ENCODE measurements at places on chromosomes 4 and X.

GRCh38 chr4:145956288-145956890 lies 17.8 kb upstream of the ZNF827 start:
- DNase-seq: peak; percentile 69

- peak; percentile 37 for DNase-seq
Measured at GRCh38 chrX:70168238-70169188, 8.8 kb upstream of the DGAT2L6 start.

GRCh38 chrX:2228536-2228935 lies 272.2 kb downstream of the DHRSX start:
- no peak for DNase-seq

DNA sequence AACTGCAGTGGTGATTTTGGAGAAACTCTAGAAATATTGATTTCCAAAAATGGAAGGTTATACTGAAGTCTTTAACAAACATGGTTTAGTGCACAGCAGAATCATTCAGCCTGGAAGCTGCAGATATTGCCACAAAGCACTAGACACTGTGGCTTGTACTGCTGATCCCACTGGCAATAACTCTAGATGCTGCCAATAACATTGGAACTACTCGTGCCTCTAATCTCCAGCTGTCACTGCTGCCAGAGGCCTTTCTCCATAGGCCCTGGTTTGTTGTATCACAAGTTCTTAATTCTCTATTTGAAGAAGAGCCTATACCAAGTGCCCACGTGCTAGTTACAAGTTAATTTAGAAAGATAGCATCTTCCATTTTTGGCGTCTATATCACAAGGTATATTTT lies 19.3 kb downstream of the DMP1 start:
- no peak for DNase-seq

GRCh38 chr4:78218260-78218659 lies 161.1 kb downstream of the FRAS1 start:
- DNase-seq: no peak

- peak; percentile 91 for DNase-seq
Measured at GRCh38 chrX:70433848-70434351, 10.7 kb upstream of the DLG3 start.

DNA sequence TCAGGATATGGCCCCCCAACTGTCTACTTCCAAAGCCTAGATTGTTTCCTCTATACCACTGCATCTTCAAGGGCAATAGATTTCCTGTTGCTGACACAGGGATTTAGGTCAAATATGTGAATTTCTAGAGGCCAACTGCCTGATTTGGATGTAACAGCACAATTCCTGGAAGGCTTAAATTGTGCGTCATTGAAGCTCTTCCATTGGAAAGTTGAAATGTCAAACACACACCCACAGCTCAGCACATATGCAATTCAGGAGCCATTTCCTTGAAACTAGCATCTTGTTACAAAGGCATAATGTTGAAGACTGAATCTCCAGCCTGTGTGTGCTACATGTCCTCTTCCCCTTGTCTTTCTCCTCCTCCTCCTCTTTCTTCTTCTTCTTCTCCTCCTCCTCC lies 158.6 kb downstream of the STK32B start:
- no peak for DNase-seq

DNA sequence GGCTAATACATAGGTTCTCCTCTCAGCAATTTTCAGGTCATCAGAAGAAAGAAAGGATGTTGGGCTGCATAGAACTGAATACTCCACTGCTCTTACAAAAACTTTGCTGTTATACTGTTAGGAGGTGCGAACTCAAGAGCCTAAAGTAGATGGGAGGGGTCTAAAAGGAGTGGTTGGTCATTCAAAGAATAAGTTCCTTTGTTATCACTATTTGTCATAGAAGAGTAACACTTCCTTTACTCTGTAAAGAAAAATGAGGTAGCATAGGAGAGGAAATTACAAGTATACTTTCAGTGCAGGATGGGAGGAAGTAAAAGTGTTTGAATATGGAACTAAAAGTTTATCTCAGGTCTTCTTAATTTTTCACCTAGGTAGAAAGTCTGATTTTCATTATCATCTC lies 61.5 kb downstream of the CCNI start:
- DNase-seq: no peak

DNA sequence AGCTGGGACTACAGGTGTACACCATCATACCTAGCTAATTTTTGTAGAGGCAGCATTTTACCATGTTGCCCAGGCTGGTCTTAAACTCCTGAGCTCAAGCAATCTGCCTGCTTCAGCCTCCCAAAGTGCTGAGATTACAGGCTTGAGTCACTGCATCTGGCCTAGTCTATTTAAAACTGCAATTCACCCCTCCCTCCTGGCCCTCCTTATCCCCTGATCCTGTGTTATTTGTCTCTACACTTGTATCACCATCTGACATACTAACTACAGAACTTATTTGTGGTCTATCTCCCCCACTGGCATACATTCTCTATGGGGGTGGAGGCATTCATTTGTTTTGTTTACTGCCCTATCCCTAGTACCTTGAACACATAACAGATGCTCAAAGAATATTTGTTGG lies 23.7 kb downstream of the CC2D2A start:
- no peak for DNase-seq

GRCh38 chrX:150293311-150294013 lies 69.7 kb upstream of the MAMLD1 start:
- DNase-seq: peak; percentile 35

- DNase-seq: no peak
Measured at GRCh38 chr4:151922306-151922705, 161.5 kb upstream of the GATB start.

DNA sequence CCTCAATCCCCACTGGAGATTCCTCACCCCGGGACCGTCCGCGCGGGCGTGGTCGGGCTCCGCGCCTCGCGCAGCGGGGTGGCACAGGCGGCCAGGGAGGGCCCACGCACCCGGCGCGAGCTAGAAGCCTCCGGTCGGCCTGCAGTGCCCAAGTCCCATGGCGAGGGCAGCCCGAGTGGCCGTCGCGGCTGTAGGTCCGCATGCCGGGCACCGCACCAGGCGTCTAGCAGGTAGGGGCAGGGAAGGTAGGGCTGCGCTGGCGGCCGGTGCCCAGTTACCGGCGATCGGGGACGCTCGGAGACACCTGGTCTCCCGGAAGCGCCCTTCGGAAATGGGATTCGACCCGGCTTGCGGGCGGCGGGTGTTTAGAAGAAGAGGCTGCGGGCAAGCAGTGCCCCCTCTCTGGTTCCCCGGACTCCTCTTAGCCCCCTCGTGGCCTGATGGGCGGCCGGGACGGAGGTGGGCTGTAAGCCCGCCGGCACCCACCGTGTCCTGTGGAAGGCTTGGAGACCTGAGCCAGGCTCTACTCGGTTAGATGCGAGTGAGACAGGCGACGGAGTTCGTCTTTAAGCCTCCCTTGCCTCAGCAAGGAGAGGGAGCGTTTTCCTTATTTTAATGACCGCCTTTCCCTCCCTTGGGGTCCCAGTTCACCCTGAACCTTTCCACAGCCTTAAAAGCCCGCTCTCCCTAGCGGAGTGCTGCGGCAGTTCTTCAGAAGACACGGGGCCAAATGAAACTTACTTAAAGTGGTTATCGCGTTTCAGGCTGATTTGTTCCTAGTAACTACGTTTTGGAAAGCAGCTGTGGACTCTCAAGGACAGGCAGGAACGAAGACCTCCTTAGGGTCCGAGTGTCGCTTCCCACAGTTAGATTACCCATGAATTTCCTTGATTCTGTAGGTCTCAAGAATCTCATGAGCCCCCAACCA lies 821 bp downstream of the SLITRK2 start:
- no peak for DNase-seq

DNA sequence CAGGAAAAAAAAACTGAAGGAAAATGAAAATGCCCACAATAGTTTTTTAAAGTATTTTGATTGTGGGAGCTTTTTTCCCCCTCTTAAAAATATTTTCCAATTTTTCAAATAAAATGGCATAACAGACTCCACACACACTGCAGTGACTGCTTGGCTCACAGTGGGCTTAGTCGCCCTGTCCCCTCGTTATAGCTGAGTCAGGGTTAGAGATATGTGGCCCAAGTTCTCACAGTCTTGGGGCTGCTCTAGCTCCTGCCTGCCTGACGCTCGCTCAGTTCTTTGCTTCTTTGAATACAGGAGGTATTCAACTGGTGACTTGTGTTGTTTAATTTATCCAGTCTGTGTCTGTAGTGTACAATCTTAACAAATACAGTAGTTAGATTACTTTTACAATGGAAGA lies 47.7 kb downstream of the BEND2 start:
- DNase-seq: peak; percentile 18

DNA sequence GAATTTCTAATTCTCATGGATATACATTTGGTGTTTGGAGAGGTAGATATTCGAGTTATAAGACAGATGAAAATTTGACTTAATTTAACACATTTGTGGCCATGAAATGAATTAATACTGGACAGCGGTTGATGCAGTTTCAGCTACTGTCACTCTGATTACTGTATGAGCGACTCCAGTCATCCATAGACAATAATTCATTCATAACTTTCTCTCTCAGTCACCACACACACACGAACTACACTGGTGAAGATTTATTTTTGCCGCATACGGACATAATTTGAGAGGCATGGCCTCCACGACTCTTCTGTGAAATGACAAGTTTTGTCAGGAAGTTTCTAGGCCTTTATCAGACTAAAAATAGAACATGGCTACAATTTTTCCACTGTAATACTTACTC lies 177.0 kb downstream of the TENM3 start:
- no peak for DNase-seq

GRCh38 chrX:51614353-51615012 lies 4.2 kb downstream of the CENPVL3 start:
- DNase-seq: peak; percentile 63

- DNase-seq: no peak
Measured at GRCh38 chrX:92247076-92247475, 467.9 kb downstream of the PCDH11X start.

DNA sequence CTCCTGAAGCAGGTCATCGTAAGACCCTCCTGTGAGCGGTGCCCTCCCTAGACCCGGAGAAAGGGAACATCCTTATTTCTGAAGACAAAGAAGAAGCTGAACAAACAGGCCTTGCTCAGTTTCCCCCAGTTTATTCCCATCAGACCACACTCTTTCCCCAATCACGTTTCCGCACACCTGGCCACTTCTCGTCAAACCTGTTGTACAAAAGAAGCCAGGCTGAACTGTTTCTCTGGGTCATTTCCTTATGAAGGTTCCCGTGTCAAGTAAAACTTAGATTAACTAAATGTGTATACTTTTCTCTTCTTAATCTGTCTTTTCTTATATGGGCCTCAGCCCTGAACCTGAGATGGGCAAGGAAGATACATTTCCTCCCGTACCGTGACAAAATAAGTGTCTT lies 111.6 kb upstream of the ENPP6 start:
- peak; percentile 16 for DNase-seq

- DNase-seq: peak; percentile 52
Measured at GRCh38 chrX:107537815-107538214, 88.4 kb downstream of the FRMPD3 start.

- DNase-seq: peak; percentile 64
Measured at GRCh38 chr4:7823416-7823824, 116.2 kb downstream of the AFAP1 start.

GRCh38 chr4:92483341-92483740 lies 179.6 kb downstream of the GRID2 start:
- DNase-seq: peak; percentile 11

DNA sequence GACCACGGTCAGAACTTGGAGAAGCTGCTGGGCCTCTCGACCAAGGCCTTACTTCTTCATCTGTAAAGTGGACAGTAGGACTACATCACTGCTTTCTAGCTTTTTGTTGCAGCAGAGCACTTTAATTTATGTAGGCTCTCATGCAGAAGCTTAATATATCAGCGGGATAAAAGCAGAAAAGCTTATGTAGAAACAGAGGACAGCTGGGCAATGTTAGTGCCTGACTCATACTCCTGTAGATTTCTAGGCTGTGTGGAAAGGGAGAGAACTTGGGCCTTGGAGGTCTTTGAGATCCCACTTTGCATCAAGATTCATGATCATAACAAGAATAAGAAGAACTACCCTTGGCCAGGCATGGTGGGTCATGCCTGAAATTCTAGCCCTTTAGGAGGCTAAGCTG lies 91.2 kb downstream of the ARHGAP10 start:
- DNase-seq: no peak

GRCh38 chr4:124104628-124105027 lies 607.9 kb downstream of the ANKRD50 start:
- DNase-seq: no peak

DNA sequence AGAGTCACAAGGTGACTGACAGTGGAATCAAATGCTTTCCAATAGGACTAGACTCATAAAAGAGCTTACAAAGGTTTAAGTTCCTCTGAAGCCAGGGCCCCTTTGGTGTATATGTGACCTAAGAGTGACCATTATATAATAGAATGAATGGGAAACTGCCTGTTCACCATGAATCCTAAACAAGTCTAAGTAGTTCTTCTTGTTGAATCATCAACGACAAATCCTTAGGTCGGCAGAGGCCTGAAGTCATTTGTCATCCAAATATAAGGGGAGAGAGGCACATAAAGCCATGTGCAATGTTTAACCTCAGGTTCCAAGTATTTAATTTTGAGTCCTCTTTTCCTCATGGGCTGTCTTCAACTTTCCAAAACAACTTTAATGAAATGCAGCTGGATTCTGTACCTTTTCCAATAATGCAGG lies 122.4 kb downstream of the RASL11B start:
- DNase-seq: no peak

- DNase-seq: peak; percentile 81
Measured at GRCh38 chr4:170589597-170590191, 499.9 kb upstream of the AADAT start.

- DNase-seq: no peak
Measured at GRCh38 chrX:132776486-132777210, 181.8 kb downstream of the HS6ST2 start.

GRCh38 chr4:172997217-172997609 lies 171.4 kb upstream of the GALNT7 start:
- no peak for DNase-seq

DNA sequence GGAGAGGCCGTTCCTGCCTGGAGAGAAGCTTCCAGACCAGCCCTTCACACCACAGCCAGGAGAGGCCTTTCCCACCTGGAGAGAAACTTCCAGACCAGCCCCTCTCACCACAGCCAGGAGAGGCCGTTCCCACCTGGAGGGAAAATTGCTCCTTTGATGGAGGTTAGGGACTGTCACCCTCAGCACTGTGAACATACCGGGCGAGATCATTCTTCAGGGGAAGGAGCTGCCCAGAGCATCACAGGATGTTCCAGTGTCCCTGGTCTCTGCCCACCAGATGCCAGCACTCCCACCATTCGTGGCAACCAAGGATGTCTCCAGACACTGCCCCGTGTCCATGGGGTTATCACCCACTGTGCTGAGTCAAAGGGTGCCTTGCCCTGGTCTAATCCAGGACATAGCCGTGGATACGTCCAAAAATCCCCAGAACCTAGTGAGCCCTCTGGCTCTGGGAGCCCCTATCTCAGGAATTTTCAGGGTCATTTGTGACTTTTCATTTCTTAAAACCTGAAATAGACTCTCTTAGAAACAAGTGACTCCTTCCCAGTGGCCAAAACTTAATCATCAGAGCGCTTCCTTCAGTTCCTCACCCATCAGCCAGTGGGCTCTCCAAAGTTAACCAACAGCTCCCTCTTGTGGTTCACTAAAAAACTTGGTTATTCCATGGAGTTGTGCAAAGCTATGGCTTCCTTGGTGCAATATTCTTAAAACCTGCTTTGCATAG lies 80.2 kb downstream of the CRMP1 start:
- peak; percentile 91 for DNase-seq
